ENCODE measurements at places on chromosomes 1 and 21.
A peak's percentile ranks its signal among the peaks of the same experiment; 100 is the strongest.

DNA sequence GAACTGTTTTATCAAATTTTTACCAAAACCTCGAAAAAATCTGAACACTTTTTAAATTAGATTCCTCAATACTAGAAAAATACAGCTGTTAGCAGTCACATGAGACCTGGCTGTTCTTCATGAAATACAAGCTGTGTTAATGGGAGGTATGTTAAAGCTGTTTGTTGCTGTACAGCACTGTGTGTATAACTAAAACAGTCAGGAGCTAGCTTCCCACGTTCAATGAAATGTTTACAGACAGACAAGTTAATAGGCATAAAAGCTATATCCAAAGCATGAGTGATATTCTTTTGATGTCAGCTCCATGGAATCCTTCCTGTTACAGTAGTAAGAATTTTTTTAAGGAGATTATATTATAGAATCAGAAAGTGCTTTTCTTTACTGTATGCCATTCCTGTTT lies 223.2 kb upstream of the FOXD3 start:
- no peak for DNase-seq

DNA sequence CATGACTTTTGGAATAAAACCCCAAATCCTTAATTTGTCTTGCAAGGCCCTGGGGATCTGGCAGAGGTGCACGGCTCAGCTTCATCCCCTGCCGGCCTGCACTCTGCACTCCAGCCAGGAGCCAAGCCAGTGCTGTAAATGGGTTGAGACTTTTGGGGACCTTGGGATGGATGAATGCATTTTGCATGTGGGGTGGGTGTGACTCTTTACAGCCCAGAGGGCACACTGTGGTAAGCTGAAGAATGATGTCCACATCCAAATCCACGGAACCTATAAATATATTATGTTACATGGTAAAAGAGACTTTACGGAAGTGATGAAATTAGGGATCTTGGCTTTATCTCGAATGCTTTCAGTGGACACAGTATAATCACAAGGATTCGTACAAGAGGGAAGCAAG lies 177.8 kb downstream of the EDEM3 start:
- DNase-seq: no peak

- peak; percentile 55 for DNase-seq
Measured at GRCh38 chr1:90964444-90965035, 57.3 kb downstream of the ZNF644 start.

DNA sequence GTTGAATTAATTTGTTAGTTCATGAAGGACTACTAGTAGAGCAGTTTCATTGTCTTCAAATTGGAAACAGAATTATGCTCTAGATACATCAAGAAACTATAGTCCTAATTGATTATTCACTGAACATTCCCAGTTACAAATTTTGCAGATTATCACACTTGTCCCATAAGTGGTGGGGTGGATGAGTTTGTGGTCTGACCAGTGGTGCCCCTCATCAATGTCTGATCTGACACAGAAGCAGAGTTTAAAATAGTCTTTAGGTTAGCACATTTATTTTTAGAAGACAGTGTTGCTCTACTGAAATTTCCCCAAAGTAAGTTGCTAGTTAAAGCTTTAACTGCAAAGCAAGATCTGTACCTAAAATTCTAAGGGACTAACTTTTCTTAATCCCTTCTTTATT lies 42.9 kb downstream of the INKA2 start:
- no peak for DNase-seq

DNA sequence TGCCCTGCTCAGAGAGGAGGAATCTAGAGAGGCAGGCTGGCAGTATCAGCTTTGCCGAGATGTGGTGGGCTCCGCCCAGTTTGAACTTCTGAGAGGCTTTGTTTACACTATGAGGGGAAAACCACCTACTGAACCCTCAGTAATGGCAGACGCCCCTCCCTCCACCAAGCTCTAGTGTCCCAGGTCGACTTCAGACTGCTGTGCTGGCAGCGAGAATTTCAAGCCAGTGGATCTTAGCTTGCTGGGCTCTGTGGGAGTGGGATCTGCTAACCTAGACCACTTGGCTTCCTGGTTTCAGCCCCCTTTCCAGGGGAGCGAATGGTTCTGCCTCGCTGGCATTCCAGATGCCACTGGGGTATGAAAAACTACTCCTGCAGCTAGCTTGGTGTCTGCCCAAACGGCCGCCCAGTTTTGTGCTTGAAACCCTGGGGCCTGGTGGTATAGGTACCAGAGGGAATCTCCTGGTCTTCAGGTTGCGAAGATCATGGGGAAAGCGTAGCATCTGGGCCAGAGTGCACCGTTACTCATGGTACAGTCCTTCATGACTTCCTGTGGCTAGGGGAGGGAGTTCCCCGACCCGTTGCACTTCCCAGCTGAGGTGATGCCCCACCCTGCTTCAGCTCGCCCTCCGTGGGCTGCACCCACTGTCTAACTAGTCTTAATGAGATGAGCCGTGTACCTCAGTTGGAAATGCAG lies 43.6 kb downstream of the C21orf91 start:
- no peak for DNase-seq

DNA sequence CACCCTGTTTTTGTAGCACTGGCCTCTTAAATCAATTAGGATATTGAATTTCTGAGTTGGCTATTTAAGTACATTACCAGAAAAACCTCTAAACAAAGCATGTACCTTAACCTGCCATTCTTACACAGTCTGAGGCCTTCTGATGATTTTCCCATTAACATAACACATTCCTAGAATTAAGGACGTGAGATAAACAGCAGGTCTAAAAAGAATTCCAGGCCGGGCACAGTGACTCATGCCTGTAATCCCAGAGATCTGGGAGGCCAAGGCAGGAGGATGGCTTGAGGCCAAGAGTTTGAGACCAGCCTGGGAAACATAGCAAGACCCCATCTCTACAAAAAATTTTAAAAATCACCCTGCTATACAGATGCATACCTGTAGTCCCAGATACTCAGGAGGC lies 18.0 kb upstream of the LRRC8D start:
- no peak for DNase-seq

DNA sequence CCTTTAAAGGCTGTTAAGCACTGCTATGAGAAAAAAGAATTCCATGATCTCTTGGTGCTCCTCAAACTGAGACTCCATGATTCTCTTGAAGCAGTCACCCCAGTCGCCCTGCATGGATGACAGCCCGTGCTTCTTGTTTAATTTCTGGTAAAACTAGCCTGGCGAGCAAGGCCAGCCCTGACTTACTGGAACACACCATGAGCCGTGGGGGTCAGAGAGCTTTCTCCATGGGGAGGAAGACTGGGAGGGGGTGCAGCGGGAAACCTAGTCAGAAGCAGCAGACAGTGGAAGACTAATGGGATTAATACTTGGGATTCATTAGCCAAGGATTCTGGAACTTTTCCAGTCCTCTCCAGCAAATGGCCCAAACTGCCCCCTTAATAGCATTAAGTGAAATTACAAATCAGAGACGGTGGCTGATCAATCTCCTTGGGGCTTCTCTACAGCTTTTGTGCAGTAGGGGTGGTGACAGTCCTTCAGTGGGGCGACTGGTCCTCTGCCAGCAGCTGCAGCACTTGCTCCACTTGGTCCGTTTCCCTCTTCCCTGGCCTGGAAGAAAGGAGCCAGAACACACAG lies 57.2 kb upstream of the LRRN2 start:
- DNase-seq: no peak

DNA sequence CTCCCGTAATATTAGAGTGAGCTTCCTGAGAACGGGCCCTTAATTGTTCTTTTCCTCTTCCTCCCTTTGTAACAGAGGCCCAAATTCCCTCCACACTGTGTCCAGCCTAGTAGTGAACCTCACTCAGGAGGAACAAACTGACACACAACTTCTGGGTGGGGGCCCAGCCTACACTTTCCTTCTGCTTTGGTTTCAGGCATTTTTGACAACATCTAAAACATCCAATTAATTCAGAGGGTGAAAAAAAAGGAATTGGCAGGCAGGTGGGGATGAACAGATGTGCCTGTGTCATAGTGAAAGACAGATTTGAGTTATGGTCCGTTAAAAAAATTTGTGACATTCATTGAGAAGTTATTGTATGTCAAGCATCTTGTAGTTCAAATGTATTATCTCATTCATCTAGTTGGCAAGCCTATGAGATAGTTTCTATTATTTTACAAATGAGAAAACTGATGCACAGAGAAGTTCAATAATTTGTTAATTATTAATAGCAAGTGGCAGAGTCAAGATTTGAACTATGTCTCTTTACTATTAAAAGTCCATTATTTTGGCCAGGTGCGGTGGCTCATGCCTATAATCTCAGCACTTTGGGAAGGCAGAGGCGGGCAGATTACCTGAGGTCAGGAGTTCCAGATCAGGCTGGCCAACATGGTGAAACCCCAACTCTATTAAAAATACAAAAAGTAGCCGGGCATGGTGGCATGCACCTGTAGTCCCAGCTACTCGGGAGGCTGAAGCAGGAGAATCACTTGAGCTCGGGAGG lies 41.6 kb upstream of the LRIG2 start:
- no peak for DNase-seq

- DNase-seq: no peak
Measured at GRCh38 chr21:25458484-25458883, 148.8 kb downstream of the MRPL39 start.

DNA sequence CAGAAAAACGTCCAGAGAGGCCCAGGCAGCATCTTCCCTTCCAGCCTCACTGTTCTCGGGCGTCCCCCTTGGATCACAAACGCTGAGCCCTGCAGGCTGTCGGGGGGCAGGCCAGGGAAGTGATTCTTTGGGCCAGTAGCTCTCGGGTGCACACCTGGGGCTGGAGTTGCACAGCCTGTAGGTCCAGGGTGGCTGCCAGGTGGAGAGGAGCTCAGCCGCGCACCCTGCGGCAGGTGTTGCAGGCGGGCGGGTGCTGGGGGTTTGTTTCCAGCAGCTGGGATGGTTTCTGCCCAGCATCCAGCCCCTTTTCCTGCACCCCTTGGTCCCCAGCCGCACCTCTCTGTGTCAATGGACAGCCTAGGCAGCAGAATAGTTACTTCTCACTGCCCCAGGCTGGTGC lies 15.7 kb downstream of the PRDM16 start:
- DNase-seq: peak; percentile 2

DNA sequence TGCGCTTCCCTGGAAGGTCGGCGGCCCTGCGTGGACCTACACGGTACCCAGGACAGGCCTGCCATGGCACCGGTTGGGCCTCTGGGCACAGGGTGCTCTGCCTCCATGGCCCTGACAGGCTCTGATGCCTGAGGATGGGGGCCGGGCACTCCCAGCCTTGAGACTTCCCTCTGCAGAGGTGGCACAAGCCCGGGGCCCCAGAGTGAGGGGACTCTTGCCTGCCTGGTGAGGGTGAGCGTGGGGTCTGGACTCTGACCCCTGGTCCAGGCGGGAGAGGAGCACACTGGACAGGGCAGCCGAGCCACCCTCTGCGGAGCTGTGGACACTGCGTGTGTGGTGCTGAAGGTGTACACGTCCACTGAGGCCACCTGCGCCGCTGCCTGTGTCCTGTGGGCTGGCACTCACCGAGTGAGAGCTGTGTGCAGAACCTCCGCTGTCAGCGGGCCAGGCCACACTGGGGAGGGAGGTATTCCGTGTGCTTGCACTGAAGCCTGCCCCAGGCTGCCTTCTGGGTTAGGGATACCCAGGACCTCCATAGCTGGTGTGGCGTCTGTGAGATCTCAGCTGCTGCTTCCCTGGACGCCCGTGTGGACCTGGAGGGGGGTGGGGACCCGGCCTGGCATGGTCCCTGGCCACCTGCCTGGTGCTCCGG lies 10.4 kb downstream of the SKI start:
- DNase-seq: no peak

GRCh38 chr1:226672339-226672762 lies 66.7 kb downstream of the ITPKB start:
- no peak for DNase-seq

- DNase-seq: no peak
Measured at GRCh38 chr21:26964170-26964778, 2.6 kb downstream of the ADAMTS5 start.

DNA sequence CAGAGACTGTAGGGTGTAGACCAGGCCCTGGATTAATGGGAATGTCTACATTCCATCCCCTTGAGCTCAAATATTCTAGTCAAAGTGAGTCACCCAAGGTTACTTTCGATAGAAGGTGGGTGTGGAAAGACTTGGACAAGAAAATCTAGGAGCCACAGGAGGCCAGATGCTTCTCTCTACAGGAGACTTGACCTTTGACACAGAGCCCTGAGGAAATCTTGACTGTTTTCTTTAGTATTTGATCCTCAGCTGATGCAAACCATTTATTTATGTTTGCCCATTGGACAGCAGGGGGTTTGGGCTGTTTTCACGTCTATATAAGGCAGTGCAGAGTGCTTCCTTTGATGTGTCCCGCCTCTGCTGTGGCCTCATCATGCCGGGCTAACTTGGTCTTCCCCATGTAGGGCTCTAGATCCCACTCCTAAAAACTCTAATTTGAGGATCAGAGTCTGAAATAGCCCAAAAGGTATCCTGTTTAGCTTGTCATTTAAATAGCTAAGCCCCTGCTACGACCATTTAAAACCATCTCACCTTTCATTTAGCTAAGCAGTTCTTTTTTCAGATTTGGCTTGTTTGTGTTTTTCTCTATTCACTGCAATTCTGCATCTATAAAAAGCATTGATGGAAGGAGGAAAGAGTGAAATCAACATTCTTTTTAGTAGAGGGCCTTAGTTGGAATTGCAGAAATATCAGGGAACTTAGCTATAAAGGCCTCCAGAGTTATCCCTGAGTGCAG lies 15.5 kb upstream of the MAP3K7CL start:
- DNase-seq: no peak

- DNase-seq: no peak
Measured at GRCh38 chr21:15293240-15293639, 228.4 kb upstream of the NRIP1 start.

DNA sequence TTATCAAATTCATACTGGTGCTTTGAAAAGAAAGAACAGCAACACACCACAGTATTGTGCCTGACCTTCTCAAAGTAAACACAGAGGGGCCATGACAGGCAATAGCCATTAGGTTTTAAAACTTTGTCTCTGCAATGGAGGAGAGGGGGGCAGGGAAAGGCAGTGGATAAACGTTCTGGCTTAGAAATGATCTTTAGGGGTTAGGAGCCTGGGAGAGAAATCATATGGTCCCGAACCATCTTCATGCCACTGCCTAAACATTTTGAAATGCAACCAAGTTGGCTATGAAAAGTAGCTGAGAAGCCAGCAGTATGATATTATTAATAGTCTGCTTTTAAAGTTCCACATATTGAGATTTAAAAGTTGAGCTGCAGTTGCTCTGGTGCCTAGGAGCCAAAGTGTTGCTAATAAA lies 39.8 kb downstream of the PLPP3 start:
- DNase-seq: no peak

- DNase-seq: no peak
Measured at GRCh38 chr21:14949603-14950002, 115.2 kb downstream of the NRIP1 start.

DNA sequence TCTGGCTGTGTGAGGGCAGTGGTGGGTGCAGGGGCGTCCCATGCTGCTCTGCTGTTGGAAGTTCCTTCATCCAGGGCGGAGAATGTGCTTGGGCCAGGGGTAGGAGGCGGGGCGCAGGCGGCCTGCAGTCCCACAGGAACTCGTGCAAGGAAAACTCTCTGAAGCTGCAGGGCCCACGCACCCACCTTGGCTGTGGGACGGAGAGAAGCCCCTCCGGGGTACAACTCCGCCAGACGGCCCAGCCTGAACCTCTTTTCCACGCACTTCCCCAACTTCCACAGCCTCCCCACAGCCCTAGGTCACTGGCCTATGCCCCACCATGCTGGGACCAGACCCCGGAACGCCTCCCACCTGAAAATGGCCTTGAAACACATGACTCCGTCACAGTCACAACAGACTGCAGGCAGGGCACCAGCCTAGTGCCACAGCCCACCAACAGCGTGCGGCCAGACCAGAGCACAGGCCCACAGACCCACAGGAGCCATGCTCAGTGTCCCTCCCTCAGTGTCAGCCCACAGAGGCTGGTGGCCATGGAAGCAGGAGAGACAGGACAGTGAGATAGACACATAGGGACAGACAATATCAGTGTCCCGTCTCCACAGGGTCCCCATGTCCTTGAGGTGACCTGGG lies 47.8 kb downstream of the WNT9A start:
- no peak for DNase-seq
